ENCODE measurements at places on chromosomes 2 and 18. TPM values are rescaled to one million over a fixed set of nuclear protein-coding genes. Genes with fewer than 3 reads are reported as not detected.

DNA sequence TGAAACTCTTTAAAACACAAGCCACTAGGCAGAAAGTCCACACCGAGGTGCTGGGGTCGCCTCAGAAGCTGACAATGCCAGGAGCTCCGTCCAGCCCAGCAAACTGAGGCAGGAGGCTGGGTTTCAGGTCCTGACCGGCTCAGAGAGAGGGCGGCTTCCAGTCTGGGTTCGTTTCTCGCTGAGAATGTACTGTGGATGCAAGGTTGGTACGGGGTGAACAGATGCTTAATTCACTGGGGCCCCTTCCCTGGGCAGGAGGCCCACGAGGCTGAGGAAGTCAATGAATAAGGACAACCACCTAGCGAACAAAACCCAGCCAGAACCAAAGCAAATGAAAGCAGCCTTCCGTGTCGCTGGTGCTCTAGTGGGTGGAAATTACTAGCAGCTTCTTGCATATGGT lies 142.0 kb downstream of the RTP5 start:
- DNase-seq, result no peak

NEB gene
- 1.4 TPM for total RNA-seq

DNA sequence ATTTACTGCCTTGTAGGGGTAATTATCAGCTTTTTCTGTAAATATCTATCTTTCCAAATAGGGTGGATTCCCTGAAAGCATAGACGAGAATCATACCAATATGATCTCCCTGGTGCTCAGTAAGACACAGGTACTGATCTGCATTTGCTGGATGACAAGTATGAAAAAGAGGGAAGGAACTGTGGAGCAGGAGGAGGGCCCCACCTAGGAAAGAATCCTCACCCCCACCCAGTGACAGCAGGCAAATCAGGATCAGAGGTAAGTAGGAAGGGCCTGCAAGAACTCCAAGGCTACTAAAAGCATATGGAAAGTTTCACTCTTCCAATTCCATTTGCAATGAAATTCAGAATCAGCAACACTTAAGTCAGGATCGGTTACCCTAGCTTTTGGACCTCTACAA lies 42.3 kb downstream of the METTL8 start:
- DNase-seq, result no peak

CYP26B1 gene
- total RNA-seq, result 31.7 TPM

DNA sequence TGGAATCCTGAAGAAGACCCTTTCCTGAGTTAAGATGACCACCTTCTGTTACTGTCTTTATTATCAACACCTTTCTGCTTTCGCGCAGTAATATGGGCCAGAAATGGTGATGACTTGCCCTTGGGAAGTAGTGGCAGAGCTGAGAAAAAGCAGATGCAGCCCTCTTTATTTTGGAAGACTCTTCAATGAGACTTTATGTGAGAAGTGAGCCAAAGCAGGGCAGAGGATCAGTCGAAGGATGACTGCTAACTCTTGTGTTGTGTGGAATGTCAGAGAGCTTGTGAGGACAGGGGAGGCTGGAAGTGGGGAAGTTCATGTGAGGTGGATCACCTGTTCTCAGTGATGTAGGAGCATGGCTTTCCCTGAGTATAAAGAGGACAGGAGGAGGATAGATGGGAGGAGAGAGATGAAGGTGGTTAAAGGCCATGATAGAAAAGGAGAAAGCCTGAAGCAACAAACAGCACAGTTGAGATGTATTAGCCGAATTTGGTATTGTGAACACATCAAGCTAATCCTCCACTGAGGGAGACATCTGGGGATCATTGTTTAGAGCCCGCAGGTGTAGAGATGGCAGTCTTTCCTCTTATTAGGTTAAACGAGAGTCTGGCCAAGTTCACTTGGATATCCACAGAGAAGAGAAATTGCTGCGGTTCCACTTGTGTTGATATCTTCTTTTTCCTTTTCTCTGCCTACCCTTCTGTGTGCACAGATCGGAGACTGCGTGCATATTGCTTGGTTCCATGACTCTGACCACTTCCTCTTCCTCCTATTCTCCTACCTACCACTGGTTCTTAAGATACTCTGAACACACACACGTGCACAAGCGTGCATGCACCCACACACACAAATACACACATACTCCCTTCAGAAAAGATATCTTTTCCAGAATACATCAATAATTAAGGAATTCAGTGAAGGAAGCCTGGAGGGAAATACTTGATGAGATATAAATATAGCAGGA lies 67.4 kb downstream of the SLC9A2 start:
- no peak for DNase-seq

DNA sequence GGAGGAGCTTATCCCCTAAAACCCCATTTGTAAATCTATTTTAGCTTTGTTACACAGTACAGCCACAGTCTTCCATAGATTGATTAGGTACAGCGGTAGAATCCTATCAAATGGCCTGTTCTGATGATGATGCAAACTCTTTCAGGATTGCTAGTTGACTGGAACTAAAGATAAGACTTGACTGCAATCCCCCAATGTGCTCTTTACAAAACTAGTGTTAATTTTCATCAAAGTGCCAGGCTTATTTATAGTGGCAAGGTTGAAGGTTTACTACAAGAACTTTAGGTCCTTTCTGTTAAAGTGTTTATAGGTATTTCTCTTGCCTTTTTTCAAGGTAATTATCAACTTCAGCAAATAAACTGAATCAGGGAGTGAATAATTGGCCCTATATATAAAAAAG lies 9.0 kb upstream of the OTX1 start:
- no peak for DNase-seq

GRB14 gene
- total RNA-seq, result 6.5 TPM

TRIM54 gene
- total RNA-seq, result 0.21 TPM

GRCh38 chr2:43001787-43002468 lies 209.5 kb upstream of the HAAO start:
- DNase-seq, result no peak

GRCh38 chr2:225486236-225486635 lies 86.7 kb downstream of the NYAP2 start:
- DNase-seq, result no peak

MC5R gene
- not detected for total RNA-seq

DNA sequence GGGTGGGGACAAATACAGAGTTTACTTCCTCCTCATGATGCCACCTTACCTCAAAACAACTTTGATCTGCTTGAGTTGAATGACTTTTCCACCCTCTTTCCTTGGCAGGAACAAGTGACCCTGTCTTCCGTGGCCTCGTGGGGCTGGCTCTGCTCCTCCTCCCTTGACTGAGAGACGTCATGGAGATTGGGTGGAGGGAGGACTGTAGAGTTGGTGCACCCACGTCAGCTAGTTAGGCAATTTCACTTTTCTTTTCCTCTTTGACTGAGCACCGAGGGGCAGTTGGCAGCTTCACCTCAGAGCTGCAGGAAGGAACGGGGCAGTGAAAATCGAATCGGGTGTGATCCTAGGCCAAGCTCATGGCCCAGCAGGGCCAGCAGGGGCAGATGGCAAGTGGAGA lies at the start of gene SP140:
TSS of gene SP140 (plus strand) at position 251 of the 400 bp plus-strand sequence. CDS start at position 360, 109 bp downstream.
- no peak for DNase-seq

MYO5B gene
- 13.0 TPM for total RNA-seq

DNA sequence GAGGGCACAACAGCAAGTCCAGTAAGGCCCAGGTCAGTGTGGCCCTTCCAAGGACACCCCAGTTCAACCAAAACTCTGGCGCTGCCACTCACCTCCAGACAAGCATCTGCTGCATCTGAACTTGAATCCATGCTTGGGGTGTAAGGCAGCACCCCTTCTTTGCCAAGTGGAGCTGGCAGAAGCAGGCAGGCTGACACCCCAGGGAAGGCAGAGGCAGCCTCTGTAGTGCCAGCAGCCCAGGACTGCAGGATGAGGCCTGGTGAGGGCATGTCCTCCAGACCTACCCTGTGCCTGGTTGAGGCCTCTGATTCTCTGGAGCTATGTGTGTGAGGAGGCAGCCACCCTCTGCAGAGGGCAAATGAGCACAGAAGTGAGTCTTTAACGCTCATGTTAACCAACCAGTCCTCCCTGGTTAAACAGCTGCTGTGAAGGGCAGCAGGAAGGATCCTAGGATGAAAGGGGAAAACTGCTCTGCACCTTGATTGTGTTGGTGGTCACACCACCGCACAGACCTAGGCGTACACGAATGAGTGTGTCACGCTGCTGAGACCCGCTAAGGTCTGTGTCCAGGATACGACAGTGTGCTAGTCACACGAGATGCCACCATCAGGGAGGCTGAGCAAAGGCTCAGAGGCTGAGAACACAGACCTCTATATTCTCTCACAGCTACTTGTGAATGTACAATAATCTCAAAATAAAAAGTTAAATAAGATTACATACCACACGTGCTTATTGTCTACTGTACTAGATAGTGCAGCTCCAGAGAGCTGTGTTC lies 2.2 kb downstream of the PARD6G start:
- DNase-seq, result no peak

DNA sequence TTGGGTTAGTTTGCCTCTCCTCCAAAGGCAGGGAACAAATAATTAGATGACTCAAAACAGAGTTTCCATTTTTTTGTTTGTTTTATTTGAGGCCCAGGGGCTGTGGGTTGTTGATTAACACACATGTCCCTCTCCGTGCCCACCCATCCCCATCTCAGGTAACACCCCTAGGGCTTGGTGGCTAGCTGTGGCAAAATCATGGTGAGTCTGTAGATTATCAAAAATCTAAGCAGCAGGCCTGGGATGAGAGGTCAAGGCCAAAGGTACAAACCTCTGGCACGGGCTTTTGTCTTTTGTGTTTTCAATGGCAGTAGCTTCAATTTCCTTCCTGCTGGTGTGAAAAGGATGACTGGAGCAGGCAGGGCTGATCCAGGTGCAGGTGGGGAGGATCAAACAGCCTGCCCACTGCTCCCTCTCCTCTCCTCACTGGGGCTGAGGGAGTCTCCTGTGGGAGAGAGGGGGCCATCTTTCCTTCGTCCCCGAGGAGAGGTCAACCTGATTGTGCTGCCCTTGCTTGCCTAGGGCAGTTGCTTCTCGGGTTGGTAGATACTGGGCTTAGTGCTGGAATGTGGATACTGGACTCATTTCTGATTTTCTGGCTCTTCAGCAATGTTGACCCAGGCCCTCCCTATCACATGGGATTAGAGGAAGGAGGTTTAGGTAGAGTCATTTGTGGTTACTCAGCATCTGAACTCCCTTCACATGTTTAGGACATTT lies 31.9 kb upstream of the EML4 start:
- DNase-seq, result no peak

GRCh38 chr2:172564376-172564775 lies 8.5 kb downstream of the PDK1 start:
- no peak for DNase-seq

ACVR1 gene
- 24.7 TPM for total RNA-seq

GRCh38 chr2:203936949-203937348 lies 386 bp downstream of the ICOS start:
- no peak for DNase-seq

- no peak for DNase-seq
Observed at GRCh38 chr2:234694244-234695013, 197.5 kb upstream of the ARL4C start.

RGPD4 gene
- total RNA-seq, result not detected

STARD6 gene
- total RNA-seq, result not detected

- DNase-seq, result no peak
Observed at GRCh38 chr2:187644486-187644885, 90.3 kb upstream of the TFPI start.

GRCh38 chr2:11589316-11589940 lies 55.6 kb downstream of the GREB1 start:
- DNase-seq, result no peak

MBD2 gene
- total RNA-seq, result 60.6 TPM

DNA sequence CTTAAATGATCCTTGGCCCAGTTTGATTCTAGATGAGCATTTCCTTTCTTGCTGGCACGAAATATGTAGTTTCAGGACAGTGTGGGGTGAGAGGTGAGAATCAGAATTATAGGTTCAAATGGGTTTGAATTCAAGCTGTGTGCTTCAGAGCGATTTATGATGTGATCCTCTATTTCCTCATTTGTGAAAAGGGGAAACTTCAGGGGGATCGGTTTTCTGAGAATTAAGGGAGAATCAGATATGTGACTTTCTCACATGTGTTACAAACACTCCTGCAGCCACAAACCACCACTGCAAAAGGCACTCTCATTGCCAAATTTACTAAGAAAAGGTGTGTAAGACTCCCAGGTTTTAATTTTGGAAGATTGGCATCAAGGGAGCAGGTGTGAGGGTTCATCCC lies 24.4 kb downstream of the HK2 start:
- DNase-seq, result no peak

OXER1 gene
- total RNA-seq, result 1.5 TPM
